ENCODE measurements at places on chromosomes 2 and 18.

GRCh38 chr18:79627750-79628294 is 51.8 kb upstream of the CTDP1 start:
- DNase-seq: no peak

- no peak for DNase-seq
Measured at GRCh38 chr18:58887613-58887963, 22.9 kb downstream of the ZNF532 start.

- DNase-seq: no peak
Measured at GRCh38 chr2:98078701-98079100, 8.3 kb upstream of the VWA3B start.

DNA sequence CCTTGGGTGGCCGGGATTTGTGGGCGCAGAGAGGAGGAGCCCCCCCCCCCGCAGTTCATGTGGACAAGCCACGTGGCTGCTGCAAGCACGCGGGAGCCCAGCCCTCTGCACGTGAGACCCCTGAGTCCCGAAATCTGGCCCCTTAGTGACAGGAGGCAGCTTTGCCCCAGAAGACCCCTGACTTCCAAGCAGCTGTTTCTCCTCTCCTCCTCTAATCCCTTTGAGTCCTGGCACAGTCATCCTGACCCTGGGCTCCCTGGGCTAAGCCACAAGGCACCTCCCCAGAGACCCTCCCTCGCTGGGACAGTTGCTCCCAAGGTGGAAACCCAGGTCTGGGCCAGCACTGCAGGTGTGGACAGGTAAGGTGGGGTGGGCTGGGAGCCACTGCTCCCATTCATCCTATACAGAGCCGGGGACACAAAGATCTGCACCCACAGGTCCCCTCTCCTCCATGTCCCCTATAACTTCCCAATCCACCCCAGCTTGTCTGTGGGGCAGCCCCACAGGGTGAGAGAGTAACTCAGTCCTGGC is 923 bp downstream of the TEKT4 start:
- DNase-seq: no peak

GRCh38 chr2:19635951-19636510 is 265.8 kb downstream of the TTC32 start:
- DNase-seq: no peak

- DNase-seq: no peak
Measured at GRCh38 chr2:198587240-198587639, 782.8 kb downstream of the PLCL1 start.

DNA sequence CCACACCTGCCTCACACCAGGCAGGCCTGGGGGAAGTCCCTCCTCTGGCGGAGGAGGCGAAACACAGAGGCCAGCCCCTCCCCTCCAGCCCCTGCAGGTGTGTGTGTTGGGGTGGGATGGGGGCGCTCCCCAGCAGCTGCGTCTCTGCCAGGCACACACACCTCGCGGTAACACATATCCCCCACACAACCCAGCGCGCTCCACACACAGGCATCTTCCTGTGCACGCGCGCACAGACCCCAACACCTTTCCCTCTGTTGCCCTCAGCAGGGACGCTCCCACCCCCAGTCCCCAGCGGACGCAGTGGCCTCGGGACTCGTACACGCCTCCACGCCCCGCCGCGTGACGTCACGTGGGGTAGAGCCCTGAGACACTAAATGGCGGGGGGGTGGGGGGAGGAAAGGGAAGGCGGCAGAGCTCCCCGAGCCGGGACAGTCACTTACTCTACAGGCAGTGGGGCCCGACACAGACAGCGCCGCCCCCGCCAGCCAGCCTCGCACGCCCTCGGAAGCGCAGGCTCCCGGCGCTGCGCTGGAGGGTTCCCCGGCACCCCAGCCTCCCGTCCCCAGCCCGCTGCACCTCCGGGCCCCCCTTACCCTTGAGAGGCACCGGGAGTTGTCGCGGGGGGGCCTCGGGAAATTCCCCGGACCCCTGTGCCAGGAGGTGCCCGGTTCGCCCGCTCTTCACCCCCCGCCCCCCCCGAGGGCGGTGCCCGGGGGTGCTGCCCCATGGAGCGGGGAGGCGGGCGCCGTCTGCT is at the start of gene WNT10A:
TSS of gene WNT10A (plus strand) at position 751 of the 757 bp plus-strand sequence. CDS start 144 bp downstream, outside the sequence.
- DNase-seq: no peak

DNA sequence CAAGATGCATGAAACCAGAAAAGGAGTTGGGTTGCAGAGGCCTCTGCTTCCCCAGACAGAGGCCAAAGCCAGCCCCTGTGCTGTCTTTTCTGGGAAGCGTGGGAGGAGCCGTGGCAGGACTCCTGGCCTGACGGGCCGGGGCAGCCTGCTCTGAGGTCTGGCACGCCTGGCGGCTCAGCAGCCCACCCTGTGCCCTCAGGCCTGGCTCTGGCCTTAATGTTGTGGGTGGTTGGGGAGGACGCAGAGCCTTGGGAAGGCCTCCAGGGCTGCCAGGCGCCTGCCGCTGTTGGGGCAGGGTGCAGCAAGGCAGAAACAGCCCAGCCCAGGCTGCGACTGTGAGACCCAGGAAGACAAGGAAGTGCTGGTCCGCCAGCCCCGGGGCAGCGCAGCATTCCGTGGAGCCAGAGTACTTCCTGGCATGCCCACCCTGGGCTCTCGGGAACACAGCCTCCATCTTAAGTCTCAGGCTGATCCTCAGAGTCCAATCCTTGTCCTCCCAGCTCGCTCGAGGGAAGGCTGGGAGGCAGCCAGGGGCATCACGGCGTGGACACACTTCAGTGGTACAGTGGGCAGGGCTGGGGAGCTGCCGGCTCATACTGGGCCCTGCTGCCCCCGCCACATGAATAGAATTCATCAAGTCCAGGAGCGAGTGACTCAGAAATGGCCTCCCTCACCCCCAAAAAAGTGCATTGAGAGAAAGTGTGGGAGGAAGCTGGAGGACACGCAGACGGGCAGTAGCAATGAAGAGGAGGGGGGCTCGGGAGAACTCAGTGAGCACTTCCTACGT is 72.6 kb downstream of the EMX1 start:
- no peak for DNase-seq

GRCh38 chr2:26195040-26195984 is 22.4 kb downstream of the GAREM2 start:
- peak; percentile 37 for DNase-seq

DNA sequence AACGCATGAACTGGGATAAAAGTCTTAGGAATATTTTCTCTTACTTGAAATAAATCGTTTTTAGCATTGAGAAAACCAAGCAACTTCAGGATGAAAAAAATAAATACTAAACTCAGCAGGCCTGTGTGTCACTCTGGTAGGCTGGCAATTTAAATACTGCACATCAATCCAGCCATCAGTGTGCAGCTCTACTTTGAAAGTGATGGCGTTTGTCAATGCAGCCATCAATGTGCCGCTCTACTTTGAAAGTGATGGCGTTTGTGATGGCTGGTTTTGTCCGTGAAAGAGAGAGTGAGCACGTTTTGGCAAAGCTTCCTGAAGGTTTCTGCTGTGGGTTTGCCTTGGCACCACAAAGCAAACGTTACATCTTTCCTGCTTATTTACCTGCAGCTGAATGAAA is 543.5 kb upstream of the SALL3 start:
- DNase-seq: no peak

- no peak for DNase-seq
Measured at GRCh38 chr2:96109361-96109680, 7.0 kb downstream of the ADRA2B start.

DNA sequence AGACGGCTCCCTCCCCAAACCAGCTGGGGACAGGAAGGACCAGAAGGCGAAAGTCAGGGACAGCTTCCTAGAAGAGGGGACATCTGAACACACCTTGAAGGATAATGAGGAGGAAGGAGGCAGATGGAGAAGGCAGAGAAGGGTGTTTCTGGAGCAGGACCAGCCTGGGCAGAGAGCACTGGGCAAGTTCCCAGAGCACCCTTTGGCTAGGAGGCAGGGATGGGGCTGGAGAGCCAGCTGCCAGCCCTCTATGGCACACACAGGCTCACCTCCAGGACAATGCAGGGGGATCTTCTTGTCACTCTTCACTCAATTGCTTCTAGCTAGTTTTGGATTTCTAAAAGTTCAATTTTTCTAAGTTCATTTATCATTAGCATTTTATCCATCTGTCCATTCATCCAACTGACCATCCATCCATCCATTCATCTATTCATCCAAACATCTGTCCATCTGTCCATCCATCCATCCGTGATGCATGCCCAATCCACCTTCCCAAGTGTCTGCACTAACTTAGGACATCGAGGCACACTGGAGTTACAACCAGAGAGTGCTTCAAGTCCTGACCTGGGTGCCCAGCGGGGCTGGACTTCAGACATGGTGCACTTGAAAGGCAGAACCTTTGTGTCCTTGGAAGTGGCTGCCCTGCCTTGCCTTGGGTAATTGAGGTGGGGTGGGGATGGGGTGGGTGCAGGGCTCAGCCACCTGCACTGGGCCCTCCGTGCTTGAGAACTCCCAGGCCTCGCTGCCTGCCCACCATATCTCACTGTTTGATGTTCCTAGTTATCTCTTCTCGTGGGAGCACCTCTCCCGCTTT is 42.5 kb downstream of the INHBB start:
- no peak for DNase-seq

DNA sequence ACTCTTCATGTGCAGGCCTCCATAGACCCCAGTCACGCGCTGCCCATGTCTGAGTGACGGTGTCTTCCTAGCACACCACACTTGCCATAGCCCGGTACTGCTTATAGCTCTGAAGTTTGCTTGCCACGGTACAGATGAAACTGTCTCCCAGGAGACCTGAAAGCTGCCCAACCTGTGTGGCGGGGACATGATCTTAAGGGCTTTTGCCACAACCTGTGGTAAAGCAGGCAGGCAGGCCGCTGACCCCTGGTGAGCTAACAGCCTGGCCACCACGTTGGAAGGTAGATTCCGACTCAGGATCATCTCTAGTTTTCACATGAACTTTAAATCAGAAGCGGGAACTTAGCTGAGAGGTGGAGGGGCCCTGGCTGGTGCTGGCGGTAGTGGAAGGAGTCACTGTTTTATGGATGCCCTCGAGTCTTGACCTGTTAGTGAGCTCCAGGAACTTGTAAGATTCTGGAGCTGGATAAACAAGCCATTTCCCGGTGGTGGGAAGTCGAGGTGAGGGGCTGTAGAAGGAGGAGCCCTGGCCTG is 153.3 kb downstream of the ZNF236 start:
- no peak for DNase-seq

GRCh38 chr2:71361631-71362030 is 30.0 kb downstream of the ZNF638 start:
- no peak for DNase-seq

DNA sequence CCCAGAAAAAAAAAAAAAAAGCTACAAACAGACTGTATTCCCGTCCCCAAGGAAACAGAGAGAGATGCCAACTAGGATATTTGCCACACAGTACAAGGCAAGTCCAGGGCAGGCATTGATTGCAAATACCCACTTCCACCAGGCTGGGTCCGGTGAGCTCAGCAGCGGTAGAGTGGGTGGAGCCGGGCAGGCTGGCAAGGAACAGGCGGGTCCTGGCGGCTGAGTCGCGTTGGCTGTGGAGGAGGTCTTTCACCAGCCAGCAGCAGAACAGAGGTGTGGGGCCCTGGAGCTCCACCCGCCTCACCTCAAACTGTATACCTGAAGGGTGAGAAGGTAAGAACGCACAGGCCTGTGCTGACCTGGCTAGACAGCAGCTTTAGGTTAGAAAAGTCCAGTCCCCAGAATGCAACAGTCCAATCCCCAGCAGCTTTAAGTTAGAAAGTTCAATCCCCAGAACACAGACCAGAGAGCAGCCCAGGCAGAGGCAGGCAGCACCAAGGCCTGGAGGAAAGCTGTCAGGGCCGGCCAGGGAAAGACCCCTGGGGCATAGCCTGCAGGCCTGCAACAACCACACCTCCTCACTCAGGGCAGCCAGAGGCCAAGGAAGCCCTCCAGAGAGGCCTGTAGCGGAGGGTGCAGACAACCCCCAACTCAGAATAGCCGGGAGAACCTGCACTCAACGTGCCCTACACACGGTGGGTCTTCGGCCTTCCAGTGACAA is 21.9 kb upstream of the MTERF4 start:
- no peak for DNase-seq

DNA sequence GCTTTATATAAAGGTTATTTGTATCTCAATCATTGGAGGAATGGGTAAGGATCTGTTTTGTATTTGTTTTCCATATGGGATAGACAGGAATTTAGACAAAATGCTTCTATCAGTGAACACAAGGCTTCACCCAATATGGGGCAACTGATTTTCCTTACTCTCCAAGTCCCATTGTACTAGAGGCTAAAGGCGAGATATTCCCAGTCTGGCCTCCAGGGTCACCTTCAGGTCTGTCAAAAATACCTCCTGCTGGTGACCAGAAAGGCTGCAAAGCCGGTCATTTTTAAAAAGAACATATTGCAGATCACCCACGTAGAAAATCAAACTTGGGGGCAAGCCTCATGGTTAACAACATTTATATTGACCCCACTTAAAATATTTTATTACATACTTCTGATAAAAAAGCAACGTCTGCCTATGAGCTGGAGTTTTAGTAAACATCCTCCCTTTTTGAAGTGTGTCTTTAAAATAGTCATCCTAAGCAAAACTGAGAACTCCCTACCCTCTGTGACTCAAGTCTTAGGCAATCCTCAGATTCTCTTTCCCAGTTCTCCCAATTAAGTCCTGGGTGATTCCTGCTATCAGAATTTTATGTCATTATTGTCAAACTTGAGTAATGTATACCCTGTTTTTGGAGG is 276.6 kb downstream of the MREG start:
- peak; percentile 78 for DNase-seq

DNA sequence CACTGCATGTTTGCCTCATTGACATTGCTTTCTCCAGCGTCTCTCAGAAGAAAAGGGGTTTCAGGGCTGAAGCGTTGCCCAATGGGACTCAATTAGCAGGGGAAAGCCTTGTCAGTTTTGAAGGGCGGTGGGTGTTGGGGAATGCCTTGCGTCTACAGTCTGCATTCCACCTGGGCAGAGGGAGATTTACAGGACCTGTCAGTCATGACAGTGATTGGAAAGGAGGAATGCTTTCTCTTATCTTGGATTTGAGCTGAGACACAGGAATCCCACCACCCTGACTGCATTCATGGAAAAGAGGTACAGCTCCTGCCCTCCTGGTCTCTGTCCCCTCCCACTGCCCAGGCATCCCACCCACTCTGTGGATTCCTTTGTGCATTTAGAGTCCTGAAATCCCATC is 123.9 kb downstream of the ACKR3 start:
- no peak for DNase-seq

DNA sequence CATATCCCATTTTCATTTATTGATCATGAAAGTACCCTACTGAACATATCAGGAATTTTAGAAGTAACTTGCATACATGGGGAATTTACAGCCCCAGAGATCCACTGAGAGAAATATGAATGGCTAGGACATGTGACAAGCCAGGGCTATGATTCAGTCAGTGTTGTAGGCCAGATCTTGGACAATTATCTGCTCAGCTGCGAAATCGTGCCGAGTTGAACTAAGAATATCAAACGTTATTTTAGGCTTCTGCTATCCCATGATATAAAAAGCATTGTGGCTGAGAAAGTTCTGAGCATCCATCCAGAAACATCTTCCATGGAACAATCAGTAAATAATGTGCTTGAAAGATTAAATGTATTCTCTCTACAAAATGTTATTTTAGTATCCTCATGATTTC is 85.7 kb upstream of the UNC80 start:
- DNase-seq: no peak

DNA sequence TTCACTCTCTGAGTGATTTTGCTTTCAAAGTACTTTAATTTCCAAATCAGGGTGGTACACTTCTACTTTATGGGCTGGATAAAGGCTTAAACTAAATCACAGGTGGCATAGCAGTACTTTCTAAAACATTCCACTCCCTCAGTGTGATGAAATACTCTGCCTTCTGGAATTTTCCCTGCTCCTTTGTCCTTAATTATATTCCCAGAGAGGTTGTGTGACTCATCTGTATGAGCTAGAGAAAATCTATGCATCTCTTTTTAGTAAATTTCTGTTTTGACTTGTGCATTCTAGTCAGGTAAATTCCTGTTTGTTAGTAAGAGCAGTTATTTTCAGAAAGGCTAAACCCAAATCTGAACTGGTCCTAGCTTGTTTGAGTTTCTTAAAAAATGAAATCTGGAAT is 29.0 kb upstream of the PLA2R1 start:
- DNase-seq: peak; percentile 40
